ENCODE measurements at places on chromosomes 5 and 9.

DNA sequence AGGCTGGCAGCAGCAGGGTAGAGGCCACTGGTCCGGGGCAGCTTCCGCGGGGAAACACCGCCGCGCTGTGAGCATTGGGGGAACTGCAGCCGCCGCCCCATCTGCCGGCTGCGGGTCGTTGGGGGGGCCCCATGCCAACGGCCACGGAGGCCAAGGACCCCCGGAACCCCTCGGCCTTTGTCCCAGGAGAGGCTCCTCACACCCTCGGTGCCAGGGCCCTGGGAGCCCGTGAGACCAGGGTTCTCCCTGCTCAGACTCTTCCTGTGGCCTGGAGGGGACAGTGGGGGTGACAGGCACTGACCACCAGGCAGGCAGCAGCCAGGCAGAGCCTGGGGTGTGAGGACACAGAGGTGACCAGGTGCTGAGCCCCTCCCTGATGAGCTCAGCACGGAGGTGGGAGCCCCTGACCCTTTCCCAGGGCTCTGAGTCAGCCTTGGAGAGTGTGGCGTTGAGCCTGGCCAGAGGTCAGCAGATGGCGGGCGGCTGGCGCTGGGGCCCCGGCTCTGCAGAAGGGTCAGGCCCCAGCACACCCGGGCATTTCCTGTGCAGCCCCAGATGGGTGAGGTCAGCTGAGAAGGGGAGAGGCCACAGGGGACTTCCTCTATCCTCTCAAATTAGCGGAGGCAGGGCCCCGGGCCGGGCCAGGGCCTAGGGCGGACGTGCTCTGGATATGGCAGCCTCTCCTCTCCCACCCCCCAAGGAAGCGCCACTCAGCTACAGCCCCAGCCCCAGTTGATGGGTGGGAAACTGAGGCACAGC lies 17.9 kb upstream of the EGFL7 start:
- DNase-seq = peak; percentile 65

GRCh38 chr9:132040246-132040645 lies 39.4 kb downstream of the MED27 start:
- no peak for DNase-seq

DNA sequence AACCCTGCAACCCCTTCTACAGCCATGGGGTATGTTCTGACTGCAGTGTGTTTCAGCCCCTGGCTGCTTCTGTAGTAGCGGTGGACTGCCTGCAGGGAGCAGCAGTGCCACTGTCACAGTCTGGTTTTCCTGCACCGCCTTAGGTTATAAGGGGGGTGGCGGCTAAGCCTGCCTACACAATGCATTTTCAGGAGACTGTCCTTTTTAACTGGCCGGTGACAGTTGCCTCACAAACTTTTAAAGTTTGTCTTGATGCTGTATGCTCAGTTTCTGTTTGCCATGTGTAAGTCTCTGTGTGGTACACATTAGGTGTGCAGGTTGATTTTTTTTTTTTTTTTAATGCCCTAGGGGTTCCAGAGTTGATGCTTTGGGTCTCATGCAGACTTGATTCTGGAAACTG lies 53.0 kb downstream of the NUP214 start:
- DNase-seq = peak; percentile 45

- no peak for DNase-seq
Observed at GRCh38 chr5:90585337-90585986, 26.9 kb downstream of the ADGRV1 start.

DNA sequence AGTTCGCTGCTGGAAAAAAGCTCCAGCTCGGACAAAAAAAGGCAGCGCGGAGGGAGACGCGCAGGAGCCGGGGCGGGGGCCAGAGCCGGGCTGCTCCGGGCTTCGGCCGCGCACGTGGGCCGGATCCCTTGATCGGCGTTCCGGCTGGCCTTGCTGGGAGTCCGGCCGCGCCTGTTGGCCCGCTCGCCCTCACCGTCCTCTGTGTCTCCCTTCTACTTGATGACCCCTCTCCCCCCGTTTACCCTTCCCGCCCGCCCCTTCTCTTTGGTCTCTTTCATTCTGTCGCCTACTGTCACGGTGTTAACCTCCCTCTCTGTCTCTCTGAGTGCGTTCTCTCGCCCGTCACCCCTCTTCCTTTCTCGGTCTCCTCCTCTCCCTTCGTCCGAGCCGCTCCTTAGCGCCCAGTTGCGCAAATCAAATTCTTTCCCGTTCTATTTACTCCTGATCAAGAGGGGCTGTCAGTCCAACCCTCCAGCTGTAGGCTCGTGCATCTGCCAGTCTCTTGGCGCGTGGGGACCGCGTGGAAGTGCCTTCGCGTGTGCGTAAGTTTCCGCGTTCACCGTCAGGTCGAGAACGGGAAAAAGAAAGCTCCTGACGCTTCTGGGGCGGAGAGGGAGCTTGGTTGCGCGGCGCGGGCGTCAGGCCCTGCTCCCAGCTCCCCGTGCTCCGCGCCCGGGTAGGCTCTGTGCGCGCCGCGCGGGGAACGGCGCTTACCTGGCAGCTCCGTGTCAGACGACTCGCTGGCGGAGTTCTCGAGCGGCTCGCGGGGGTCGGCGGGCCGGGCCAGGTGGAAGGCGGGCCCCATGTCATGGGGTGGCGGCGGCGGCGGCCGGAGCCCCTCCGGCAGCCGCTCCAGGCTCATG lies 798 bp downstream of the PITX1 start:
- peak; percentile 29 for DNase-seq

DNA sequence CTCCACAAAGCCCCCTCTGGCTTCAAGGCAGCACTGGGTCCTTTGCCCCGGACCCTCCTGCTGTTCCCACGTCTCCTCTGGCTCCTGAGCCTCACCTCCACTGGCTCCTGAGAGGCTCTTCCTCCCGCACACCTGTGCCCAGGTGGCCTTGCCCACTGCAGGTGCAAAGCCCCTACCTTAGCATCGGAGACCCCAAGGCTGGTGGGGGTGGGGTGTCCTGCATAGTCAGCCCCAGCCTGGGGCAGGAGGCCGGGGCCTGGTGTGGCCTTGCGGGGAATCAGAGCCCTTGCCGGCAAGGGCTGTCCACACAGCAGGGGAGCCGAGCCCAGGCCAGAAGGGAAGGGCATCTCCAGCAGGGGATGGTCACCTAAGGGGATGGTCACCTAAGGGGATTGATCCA lies 41.3 kb upstream of the CEP72 start:
- no peak for DNase-seq

- no peak for DNase-seq
Observed at GRCh38 chr9:37337301-37337890, 85.1 kb upstream of the GRHPR start.

DNA sequence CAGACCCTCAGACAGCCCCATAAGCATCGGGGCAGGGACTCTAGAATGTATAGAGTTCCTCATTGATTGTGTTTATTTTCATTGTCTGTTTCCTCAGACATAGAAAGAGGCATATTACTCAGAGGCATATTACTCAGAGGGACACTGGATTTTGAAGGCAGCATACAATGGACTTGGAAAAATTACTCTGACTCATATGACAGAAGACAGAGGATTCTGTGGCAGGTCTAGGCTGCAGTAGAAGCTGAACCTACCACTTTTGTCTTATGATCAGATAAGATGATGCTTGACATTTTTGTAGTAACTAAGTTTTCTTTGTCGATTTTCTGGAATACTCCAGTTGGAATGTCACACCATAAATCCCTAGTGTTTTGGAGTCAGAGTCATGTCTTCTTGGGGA lies 105.2 kb downstream of the ST8SIA4 start:
- DNase-seq = no peak

GRCh38 chr9:118883411-118883810 lies 485.8 kb downstream of the BRINP1 start:
- no peak for DNase-seq

DNA sequence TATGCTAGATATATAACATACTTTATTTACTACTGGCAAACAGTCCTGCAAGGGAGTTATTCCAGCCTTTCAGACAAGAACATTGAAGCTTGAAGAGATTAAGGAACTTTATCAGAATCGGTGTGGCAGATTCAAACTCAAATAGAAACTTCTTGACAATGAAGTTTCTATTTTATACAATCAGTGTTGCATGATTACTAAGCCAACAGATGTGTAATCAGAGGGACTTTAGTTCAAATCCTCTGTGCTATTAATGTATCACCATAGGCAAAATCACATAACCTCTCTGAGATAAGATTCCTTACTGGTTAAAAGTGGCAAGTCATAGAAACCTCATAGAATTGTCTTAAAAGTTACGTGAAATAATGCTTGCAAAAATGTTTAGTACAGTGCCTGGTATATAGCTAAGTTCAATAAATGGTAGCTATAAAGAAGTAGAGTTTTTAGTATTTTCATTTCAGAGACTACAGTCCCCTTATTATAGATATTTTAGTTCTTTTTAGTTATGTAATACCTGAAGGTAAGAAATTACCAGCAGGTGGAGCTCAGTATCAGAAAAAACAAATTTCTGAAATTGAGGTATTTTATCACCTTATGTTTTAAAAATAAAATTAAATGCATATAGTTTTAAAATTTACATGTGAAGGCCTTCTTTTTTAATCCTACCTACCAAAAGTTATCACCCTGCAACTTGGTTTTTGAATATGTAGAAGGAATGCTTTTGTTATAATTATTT lies 172.1 kb downstream of the FER start:
- DNase-seq = no peak
